Activated T-cell treated with anti-CD3 and anti-CD28 coated beads, Interleukin-2, amount 50 U/mL, for 1 hour (primary cell): ENCODE measurements at places on chromosomes 3 and 15.
A peak's percentile ranks its signal among the peaks of the same experiment; 100 is the strongest.

DNA sequence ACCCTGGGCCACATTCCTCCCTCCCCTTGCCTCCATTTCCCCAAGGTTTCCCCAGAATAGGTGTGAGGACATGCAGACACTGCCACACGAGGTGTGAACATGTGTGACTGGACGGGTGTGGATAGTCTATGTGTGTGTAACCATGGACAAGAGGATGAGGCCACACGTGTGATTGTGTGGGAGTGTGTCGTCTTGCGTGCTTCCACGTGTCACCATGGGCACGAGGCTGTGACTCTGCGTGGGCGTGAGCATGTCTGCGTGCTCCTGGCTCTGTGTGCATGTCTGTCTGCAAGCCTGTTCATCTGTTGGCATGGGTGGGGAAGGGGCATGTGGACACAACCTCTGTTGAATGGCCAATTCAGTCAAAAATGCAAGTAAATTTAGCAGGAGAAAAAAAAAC, 6.2 kb upstream of the MYL3 start:
- no peak for DNase-seq

DNA sequence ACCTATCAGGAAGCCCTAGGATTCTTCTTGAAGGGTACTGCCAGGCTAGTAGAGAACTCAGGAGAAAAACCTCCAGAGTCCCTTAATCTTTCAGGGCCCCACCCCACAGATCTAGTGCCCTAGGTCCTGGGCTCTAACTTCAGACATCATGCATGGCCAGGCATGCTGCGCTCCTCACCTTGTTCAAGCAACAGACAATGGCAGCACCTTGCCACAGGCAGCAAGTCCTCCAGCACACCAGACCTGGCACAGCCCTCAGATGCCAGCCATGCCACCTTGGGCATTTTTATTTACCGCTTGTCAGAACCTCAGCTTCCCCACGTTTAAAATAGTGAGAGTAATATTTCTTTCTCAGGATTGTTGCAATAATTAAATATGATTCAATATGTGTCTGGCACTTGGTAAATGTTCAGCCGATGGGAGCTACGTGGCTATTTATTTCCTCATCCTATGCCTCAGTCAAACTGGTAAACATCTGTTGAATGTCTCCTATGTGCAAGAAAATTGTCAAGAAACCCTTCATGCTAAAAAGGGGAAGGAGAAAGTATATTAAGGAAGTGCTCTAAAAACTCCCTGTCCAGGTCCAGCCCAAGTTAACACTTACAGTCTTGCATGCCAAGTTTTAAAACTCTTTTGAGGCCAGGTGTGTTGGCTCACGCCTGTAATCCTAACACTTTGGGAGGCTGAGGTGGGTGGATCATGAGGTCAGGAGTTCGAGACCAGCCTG, 14.5 kb upstream of the CCR1 start:
- no peak for DNase-seq

GRCh38 chr3:189099505-189100290, 72.1 kb upstream of the TPRG1 start:
- DNase-seq: no peak

GRCh38 chr3:142159083-142159740, 9.9 kb upstream of the TFDP2 start:
- no peak for DNase-seq

GRCh38 chr3:33315826-33316225, 38.6 kb downstream of the FBXL2 start:
- DNase-seq: no peak

DNA sequence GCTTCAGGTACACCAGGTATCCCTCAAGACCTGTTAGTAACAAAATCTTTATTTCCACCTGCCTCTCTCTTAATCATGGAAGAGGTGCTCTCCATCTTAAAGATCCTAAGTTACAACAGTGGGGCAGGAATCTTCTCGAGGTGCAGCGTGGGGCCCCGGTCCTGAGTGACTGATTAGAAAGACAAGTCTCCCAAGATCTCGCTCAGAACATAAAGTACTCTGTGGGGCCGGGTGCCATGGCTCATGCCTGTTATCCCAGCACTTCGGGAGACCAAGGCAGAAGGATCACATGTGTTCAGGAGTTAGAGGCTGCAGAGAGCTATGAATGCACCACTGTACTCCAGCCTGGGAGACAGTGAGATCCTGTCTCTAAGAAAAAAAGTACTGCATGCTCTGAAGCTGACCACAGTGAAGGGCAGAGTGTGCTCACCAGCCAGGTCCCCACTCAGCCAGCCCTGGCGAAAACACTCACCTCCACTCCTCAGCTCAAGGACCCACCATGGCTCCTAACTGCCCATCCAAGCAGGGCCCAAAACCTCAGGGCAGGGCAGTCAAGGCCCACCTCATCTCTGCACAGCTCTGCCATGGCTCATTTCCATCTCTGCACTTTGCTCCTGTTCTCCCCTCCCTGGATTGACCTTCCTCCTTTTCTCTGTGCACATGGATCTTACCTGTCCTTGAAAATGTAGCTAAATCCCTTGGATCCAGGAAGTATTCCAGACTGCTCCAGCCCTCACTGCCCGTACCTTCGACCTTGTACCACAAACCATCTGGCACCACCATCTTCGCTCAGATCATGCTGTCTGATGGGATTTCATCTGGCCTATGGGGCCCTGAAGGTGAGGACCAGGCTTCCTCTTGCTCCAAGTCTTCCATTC, 7.1 kb downstream of the SEMA7A start:
- no peak for DNase-seq

- no peak for DNase-seq
Measured at GRCh38 chr3:27696906-27697305, 25.2 kb downstream of the EOMES start.

DNA sequence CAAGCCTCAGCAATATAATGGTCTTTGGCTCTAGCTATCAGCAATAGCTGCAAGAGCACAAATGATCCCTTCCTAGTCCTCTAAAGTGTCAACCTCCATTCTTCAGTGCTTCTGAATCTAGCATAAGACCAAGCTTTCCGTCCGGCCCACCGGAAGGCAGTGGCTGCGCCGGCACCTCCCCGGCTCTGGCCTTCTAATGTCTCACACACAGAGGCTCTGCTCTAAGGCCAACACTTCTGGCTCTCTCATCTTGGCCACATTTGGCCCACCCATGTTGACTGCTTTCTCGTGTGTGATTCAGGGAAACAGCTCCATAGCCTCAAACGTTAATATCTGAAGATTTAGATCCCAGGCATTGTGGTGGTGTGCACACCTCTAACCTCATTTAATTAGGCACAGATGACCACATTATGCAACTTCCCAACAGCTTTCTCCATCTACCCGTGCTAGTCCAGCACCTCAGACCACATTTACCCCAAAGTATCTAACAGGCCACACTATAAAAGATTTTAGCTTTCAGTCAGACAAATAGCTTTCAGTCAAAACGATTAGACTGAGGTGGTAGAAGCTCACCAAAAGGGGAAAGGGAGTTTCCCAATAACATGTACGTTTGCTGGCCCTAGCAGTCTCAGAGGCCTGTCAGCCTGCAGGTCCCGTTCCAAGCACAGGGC, 19.3 kb downstream of the SLC51A start:
- no peak for DNase-seq

DNA sequence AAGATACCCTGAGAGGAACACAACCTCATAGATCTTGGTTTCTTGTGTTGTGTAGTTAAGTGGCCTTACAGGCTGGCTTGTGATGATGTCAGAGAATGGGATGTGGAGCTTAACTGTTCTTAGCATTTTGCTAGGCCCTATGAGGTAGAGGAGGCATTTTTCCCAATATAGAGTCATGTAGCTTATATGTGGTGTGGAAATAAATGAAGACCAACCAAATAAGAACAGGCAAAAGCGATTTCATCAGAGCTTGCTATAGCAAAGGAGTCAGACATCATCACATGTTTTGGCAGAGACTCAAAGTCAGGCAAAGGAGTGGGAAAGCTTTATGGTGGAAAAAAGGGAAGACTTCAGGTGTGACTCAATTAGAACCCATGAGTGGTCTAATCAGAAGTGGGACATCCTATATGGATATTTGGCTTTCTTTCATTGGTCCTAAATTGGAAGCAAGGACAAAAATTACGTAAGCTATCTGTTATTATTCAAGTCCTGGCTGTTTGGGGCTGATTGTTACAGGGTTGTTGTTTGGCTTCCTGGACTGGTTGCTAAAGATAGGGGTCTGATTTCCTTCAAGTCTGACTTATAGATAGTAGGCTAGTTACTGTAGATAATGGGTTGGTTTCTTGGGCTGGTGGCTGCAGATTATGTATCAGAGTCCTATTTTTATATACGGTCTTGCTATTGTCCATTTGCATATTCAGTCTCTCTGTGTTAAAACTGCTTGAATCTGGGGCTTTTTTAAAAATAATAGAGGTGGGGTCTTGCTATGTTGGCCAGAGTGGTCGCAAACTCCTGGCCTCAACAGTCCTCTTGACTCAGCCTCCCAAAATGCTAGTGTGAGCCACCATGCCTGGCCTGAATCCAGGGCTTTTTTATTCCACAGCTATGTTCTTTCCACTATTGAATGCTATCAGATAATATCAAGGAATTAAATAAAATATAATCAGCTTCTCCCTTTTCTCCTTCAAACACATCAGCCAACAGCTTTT, 30.3 kb upstream of the SETD2 start:
- no peak for DNase-seq

- DNase-seq: no peak
Measured at GRCh38 chr15:70198441-70199123, 100.9 kb upstream of the TLE3 start.

- DNase-seq: no peak
Measured at GRCh38 chr15:61216519-61216918, 12.6 kb downstream of the RORA start.

- no peak for DNase-seq
Measured at GRCh38 chr3:124453189-124453588, 277.1 kb upstream of the UMPS start.

DNA sequence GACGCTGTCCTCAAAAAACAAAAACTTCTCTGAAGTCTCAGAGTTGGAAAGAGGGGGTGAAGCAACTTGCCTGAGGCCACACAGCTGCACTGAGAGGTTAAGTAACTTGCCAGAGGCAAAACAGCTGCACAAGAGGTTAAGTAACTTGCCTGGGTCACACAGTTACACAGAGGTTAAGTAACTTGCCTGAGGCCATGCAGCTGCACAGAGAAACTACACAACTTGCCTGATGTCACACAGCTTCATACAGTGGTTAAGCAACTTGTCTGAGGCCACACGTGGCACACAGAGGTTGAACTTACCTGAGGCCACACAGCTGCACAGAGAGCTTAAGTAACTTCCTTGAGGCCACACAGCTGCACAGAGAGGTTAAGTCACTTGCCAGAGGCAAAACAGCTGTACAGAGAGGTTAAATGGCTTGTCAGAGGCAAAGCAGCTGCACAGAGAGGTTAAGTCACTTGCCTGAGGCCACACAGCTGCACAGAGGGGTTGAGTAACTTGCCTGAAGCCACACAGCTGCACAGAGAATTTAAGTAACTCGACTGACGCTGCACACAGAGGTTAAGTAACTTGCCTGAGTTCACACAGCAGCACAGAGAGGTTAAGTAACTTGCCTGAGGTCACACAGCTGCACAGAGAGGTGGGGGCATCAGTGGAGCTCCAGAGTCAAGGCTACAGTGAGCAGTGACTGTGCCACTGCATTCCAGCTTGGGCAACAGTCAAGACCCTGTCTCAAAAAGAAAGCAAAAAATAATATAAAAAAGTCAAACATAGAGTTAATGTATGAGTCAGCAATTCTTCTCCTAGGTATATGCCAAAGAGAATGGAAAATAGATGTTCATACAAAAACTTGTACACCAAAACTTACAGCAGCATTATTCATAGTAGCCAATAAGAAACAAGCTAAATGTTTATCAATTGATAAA, 12.0 kb upstream of the ACAD9 start:
- DNase-seq: no peak

DNA sequence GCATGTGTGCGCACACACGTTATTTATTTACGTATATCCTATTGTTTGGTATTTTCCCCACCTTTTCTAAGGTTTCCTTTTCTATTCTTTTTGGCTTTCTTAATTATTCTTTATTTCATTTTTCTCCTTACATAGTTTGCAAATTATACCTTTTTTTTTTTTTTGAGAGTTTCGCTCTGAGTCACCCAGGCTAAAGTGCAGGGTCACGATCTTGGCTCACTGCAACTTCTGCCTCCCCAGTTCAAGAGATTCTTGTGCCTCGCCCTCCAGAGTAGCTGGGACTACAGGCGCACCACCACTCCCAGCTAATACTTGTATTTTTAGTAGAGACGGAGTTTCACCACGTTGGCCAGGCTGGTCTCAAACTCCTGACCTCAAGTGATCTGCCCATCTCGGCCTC, 20.0 kb upstream of the CILP start:
- no peak for DNase-seq

- no peak for DNase-seq
Measured at GRCh38 chr15:70112074-70112395, 14.3 kb upstream of the TLE3 start.

- DNase-seq: no peak
Measured at GRCh38 chr3:185066251-185066650, 86.6 kb downstream of the C3orf70 start.

- DNase-seq: no peak
Measured at GRCh38 chr15:72463702-72464101, 10.4 kb upstream of the ARIH1 start.

DNA sequence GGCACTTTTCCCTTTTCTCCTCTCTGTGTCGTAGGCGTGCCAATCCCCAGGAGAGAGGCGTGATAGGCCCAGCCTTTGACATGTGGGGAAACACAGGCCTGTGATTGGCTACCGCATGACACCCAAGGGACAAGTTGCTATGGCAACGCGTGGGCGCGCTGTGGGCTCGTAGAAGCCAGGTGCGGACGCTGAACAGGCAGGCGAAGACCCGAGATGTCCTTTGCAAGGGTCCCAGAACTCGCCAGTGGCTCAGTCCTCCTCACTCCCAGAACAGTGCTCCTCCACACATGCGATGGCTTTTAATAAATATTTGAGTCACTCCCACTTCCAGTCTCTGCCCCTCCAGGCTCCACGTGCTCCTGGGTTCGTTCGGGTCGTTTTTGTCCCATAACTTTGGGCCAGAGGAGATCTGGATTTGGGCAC, 4.2 kb downstream of the SLC51B start:
- DNase-seq: peak; percentile 79

DNA sequence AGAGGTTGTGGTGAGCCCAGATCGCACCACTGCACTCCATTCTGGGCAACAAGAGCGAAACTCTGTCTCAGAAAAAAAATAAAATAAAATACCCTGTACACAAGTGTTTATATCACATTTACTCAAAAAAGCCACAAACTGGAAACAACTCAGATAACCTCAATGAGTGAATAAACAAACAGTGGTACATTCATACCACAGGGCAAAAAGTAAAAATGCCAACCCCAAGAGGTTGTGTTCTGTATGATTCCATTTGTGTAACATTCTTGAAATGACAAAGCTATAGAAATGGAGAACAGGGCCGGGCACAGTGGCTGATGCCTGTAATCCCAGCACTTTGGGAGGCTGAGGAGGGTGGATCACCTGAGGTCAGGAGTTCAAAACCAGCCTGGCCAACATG, 12.9 kb downstream of the EDC3 start:
- no peak for DNase-seq

- DNase-seq: no peak
Measured at GRCh38 chr3:184710870-184711492, 883 bp downstream of the MAGEF1 start.

DNA sequence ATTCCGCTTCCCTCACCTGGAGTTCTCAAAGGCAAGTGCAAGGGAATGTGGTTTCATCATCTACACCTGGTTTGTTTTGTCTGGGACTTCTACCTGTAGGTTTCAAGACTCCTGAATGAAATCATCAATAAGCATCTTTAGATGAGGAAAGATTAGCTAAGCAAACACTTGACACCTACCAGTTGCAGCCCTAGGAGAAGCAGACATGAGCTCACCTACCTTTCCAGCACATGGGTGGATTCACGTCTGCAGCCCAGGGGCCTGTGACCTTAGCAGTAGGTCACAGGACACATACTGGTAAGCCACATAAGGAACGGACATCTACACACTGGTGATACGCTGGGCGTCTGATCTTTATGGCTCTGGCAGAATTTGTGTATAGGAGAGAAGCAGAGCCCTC, 26.7 kb downstream of the SLCO2A1 start:
- no peak for DNase-seq
